Breast epithelium (tissue), 4 donors: ENCODE measurements at places on chromosomes 5 and 9. TPM values are rescaled to one million over a fixed set of nuclear protein-coding genes. Genes with fewer than 3 reads are reported as not detected.

PAEP gene
- total RNA-seq = not detected

FAM81B gene
- not detected for total RNA-seq

- DNase-seq = no peak
Measured at GRCh38 chr9:86304236-86304730, 21.9 kb upstream of the ISCA1 start.

GRCh38 chr9:127514468-127514867 lies 63.2 kb downstream of the LRSAM1 start:
- no peak for DNase-seq

GRCh38 chr5:113172231-113172826 lies 195.7 kb downstream of the DCP2 start:
- DNase-seq = no peak
